Non-pigmented ciliary epithelial cell (primary cell): ENCODE measurements at places on chromosomes 3 and 15.

- DNase-seq: no peak
Observed at GRCh38 chr15:73982222-73982962, 9.7 kb downstream of the STOML1 start.

DNA sequence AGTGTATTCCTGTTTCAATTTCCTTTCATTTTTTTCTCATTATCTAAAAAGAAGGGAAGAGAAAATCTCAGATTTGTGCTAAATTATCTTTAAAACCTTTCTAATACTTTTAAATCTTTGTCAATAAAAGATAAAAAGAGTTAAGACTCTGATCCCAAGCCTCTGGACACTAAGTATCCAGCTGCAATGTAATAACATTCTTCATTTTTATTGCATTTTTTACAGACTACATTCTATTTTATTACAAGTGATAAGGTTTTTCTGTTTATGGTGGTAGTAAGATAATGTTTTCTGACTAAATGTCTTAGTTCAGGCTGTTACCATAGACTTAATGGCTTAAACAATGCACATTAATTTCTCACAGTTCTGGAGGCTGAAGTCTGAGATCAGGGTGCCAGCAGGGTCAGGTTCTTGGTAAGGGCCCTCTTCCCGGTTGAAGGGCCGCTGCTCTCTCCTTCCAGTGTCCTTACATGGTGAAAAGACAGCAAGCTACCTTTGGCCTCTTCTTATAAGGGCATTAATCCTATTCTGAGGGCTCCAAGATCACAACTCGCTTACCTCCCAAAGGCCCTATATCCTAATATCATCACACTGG is 19.7 kb downstream of the KCNAB1 start:
- no peak for DNase-seq

DNA sequence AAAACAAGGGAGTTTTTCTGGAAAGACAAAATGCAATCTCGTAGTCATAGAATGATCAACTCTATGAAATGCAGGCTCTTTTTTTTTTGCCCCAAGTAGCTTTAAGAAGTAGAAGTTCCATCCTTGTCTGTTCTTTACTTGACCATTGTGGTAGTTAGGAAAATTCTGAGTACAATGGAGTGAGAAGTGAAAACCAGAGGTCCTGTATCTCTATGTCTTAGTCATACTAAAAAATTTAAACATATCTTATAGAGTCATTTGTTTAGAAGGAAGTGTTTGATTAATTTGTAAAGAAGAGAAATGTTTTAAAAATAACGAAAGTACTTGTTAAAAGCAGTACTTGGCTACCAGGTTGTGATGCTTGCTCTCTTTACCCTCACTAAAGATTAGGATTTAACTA is 52.4 kb downstream of the PRKCI start:
- no peak for DNase-seq

DNA sequence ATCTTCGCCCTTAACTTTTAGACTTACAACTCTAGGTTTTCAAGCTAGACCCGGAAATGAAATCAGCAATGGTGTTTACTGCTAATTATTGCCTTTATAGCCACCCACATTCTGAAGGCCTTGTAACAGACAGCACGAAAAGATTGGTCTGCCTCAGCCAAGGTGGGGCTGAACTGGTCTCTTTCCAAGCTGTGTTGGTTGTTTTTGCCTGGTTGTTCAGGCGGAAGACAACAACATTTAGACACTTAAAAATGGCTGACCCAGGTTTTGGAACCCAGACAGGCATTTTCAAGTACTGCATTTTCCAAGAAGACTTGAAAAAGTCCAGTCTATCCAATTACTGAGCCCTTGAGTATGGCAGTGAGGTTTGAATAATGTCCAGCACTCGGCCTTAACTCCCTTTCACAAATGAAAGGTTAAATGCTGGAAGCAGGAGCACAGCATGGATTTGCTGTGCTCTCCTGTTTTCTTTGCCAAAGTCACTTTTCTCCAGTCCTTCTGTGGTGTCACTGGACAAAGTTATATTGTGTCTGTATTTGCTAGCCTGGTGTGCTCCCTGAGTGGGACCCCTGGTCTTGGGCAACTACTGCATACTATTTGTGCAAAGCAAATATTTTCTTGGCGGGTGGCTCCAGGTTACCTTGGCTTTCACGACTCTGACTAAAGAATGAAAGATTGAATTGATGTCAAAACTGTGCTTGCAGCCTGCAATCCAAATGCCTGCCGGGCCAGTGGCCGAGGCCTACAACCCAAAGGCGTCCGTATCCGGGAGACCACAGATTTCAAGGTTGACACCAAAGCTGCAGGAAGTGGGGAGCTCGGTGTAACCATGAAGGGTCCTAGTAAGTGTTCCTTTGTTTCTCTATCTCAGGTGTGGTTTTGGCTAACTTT is 93.5 kb downstream of the FLNB start:
- DNase-seq: no peak

GRCh38 chr15:33298631-33299030 is 12.1 kb upstream of the RYR3 start:
- DNase-seq: no peak

- no peak for DNase-seq
Observed at GRCh38 chr3:183220828-183221227, 32.2 kb upstream of the B3GNT5 start.

DNA sequence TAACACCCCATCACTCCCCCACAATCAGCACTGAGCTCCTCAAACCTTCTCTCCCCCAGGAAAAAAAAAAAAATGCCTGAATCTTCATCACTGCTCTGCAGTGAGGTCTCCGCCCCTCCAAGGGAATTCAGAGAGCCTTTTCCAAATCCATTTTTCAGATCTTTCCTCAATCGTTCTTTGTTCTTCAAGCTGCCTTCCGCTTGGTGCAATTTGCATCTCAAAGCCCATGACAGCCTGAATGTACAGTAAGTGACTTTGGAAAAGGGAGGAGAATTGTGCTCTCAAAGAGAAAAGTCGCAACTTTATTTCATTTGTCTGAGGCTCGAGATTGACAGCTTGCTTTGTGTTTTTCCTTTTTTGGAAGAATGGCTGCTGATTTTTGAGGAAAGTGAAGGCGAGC is 75.0 kb downstream of the CORO2B start:
- DNase-seq: no peak

GRCh38 chr3:171965067-171965712 is 74.2 kb upstream of the FNDC3B start:
- DNase-seq: no peak

DNA sequence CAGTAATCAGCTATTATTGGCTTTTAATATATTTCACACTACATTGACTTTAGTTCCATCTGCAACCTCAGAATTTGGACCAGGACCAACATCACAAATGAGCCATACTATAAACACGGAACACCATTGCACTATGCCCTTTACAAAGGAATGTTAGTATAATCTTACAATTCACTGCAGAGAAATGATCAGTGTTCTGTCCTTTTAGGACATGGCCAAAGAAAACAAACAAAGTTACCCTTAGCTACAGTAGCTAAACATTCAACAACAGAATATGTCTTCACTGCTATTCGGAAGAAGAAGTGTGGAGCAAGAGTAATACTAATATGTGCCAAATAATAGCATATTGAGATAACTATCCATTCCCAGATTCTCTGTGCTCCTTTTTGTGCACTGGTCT is 90.4 kb downstream of the NAALADL2 start:
- DNase-seq: peak; percentile 92

DNA sequence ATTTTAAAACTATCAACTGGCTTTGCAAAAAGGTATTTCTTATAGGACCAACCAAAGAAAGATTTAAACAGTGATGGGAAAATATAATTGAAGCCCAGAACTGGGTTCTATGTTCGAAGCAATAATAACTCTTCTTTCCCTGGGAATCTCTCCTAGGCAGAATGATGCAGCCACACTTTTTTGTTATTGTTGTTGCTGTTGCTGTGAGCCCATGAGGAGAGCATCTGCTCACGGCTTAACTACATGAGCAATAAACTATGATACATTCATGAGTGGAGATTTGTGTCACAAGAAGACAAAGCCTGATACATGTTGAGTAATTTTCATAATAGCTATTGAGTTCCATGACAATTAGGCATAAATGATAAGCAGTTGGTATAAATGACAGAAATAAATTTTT is 80.5 kb downstream of the CRTC3 start:
- DNase-seq: no peak

DNA sequence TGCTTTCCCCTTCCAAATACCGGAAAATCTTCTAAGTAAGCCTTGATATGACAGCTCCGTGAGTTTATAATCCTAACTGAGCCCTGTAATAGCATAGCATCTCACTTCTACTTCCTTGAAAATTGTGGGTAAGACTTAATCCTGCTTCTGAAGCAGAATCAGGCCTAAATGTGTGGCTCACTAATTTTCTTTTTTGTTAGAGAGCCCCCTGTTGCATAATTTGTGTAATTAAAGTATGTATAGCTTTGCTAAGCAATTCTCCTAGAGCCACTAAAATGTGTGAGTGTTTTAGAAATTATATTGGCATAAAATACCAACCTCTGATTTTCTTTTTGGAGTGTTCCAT is 304.4 kb downstream of the FGF12 start:
- DNase-seq: no peak

DNA sequence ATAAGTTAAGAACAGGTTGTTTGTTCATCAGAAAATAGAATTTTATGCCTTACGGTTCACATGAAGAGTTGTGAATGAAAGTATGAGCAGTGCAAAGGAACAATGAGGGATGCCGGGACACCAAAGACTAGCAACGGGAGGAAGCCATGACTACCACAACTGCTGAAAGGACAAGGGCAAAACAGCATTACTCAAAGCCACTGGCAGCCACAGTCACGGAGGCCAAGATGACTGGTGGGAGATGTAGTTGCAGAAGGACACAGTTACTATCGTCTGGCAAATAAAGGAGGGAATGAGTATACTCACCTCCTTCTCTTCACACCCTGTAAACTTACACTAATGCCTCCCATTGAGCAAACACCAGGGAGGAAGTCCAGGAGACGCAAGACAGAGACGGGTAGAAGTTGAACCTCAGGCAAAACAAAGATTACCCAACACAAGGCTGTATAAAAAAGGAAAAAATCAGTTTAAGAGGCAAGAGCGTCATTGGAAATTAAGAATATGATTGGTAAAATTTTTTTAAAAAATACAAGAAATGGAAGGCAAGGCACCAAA is 675.5 kb downstream of the FHIT start:
- no peak for DNase-seq

- DNase-seq: no peak
Observed at GRCh38 chr3:181851063-181851462, 139.3 kb downstream of the SOX2 start.

DNA sequence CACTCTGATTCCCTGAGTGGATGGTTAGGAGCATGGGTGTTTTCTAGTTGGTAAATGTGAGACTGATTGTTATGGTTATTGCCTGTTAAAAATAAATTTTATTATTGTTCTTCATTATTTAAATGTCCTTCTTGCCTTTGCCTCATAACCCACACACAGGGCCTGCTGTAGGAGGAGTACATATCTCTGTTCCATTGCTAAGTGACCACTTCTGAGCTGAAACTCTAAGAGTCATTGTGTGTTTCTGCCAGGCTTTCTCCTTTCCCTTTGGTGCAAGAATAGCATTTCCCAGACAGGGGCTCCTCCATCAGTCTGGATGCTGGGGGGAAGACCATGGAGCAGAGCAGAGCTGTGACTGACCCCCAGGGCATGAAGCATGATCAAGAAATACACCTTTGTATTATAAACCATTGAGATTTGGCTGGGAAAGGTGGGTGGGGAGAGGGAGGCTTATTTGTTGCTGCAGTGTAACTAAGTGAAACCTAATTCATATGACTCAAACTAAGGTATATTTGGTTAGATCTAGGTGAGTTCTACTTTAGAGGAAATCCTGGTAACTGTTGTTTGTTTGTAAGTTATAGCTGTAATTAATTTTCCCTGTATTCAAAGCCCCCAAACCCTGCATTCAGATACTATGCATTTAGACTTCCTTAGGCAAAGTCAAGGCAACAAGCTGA is 137.4 kb downstream of the TGFBR2 start:
- DNase-seq: no peak

- no peak for DNase-seq
Observed at GRCh38 chr15:94588993-94589392, 357.6 kb downstream of the MCTP2 start.

GRCh38 chr3:161104561-161105551 is at the start of gene B3GALNT1:
Gene B3GALNT1, minus strand, starts transcription at chr3:161105349. Its CDS starts 18,595 bp downstream, at chr3:161086754.
- peak; percentile 11 for DNase-seq

DNA sequence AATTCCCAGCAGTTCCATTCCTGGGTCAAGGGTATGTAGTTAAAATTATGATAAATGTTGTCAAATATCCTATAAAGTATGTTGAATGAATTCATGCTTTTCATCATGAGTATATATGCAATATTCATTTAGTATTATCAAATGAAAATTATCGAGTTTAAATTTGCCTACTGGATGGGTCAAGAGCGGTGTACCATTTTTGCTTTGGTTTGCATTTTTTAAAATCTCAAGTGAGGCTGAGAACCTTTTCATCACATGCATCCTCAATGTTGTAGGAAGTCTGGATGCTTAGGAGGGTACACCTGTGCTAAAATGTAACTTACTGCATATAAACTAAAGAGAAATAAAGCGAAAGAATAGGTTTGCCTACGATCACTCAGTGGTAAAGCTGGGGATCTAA is 95.5 kb upstream of the MYO5C start:
- no peak for DNase-seq

GRCh38 chr15:29962407-29962806 is 120.3 kb upstream of the GOLGA8J start:
- no peak for DNase-seq

DNA sequence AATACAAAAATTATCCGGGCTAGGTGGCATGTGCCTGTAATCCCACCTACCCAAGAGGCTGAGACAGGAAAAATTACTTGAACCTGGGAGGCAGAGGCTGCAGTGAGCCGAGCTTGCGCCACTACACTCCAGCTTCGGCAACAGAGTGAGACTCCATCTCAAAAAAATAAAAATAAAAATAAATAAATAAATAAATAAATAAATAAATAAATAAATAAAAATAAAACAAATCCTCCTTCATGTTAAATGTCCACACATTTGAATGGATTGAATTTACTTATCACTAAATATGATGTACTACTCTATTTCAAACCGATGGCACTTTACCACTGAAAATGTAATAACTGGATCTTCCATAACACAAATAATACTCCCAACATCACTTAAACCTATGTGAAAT is 36.3 kb downstream of the ZBTB20 start:
- DNase-seq: no peak

GRCh38 chr15:95758851-95759250 is 571.6 kb upstream of the NR2F2 start:
- DNase-seq: no peak

GRCh38 chr3:10317311-10317960 is 3.5 kb downstream of the SEC13 start:
- DNase-seq: no peak

- no peak for DNase-seq
Observed at GRCh38 chr3:161452179-161452578, 44.4 kb upstream of the OTOL1 start.

- DNase-seq: no peak
Observed at GRCh38 chr3:50271314-50271936, 2.5 kb downstream of the SEMA3B start.
